CD4-positive, alpha-beta T cell treated with Interleukin-15 for 4 hours (primary cell): ENCODE measurements at places on chromosomes 6 and 20.

GRCh38 chr20:1657556-1658334 is at the start of gene SIRPG:
Gene SIRPG, minus strand, starts transcription at chr20:1657779. Its CDS starts 65 bp downstream, at chr20:1657714.
- peak; percentile 38 for DNase-seq

- DNase-seq, result no peak
Measured at GRCh38 chr20:57807401-57808263, 97.8 kb upstream of the PMEPA1 start.

GRCh38 chr6:33392595-33392948 is 949 bp downstream of the KIFC1 start:
- DNase-seq, result no peak

GRCh38 chr20:17619351-17620093 is 49.6 kb downstream of the DSTN start:
- no peak for DNase-seq

- DNase-seq, result no peak
Measured at GRCh38 chr6:133671376-133671775, 217.5 kb upstream of the TCF21 start.

GRCh38 chr6:11631008-11631407 is 93.5 kb downstream of the TMEM170B start:
- DNase-seq, result no peak

- DNase-seq, result no peak
Measured at GRCh38 chr20:42063141-42063540, 445.0 kb upstream of the CHD6 start.

DNA sequence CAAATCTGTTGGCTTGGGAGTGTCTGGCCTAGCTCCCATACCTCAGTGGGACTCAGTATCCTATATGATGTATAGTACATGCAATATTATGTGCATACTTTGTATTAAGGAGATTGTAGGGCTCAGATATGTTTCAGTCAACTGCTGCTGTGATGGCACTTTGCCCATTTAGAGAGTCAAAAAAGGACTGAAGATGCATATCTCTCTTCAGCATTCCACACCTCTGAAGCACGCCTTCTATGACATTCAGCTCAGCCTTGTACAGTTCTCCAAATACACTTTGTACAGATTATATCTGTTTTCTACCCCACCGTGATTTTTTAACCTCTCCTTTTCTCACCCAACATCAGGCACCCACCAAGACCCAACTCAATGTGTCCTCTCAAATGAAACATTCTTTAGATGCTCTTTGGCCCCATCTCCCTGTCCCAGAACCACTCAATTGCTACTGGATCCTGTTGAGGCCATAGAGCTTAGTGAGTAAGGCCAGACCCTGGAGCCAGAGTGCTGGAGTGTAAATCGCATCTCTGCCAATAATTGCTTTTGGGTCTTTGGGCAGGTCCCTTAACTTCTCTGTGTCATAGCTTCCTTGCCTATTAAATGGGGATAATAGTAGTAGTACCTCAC is 15.6 kb downstream of the ENPP1 start:
- DNase-seq, result no peak

DNA sequence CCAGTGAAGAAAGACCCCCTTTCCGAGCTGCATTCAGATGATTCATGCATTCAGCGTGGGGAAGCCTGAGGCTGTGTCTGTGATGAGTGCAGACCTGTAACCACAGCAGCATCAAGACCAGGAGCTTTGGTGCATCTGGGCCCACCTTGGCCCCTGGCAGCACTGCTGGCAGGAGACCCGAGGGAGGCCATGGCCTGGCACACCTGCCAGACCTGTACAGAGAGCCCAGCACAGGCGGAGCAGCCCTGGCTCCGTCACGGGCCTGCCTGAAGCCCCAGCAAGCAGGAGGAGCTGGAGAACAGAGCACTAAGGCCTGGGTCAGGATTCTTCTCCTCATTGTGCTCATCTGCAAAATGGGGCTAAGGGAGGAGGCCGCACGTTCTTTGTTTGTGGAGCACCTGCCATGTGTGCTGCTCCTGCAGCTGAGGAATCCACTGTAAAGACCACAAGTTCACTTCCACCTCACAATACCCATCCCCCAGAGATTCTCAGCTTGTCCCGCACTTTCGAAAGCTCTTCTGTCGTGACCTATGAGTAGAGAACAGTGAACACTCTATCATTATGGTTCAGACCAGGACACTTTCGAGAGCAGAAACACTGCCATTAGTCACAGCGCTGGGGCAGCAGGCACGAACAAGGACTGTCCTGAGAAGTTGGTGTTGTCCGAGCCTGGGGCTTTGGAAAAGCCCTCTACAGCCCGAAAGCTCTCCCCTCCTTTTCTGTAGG is 144.4 kb upstream of the CST7 start:
- no peak for DNase-seq

DNA sequence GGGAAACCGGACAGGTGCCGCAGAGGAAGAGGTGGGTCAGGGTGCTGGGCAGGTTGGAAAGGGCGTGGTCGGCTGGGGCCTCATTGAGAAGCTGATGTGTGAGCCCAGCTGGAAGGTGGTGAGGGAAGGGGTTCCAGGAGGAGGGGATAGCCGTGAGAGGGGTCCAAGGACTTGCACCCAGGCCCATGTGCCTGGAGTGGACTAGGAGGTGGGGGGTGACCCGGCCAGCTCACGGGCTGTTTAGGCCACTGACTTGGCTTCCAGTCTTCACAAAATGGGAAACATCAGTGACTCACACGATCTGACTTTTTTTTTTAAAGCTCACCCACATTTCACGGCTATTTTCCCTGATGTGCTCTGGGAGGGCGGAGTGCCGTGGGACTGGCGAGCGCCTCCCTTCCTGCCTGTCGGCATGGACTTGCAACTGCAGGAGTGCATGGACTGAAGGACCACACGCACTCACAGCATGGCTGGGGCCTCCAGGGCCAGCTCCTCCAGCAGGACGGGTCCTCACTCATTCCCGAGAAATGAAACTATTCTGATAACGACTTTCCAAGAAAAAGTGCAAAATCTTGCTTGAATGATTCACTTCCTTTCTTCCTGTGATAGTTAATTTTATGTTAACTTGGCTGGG is 13.5 kb upstream of the PDE10A start:
- DNase-seq, result no peak

- DNase-seq, result no peak
Measured at GRCh38 chr6:63447134-63447533, 125.1 kb upstream of the LOC128125822 start.

- DNase-seq, result no peak
Measured at GRCh38 chr6:82954937-82955577, 110.6 kb downstream of the UBE3D start.

DNA sequence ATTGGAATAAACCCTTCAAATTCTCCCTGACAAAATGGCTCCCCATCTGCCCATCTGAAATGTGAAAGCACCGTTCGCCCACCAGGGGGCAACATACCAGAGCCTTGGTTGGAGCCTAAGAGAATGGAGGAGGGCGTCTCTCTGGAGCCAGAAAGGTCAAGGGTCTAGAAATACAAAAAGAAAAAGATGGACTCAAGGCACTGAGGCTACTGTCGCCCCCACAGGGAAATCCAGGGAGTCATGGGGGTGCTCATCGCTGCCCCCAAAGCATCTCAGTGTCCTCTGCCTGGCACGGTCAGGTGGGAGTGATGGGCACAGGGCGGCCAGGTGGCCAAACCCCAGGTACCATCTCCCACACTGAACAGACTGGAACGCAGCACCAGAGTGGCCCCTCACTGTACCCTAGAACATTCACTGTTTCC is 136.3 kb downstream of the ZMYND8 start:
- peak; percentile 30 for DNase-seq

DNA sequence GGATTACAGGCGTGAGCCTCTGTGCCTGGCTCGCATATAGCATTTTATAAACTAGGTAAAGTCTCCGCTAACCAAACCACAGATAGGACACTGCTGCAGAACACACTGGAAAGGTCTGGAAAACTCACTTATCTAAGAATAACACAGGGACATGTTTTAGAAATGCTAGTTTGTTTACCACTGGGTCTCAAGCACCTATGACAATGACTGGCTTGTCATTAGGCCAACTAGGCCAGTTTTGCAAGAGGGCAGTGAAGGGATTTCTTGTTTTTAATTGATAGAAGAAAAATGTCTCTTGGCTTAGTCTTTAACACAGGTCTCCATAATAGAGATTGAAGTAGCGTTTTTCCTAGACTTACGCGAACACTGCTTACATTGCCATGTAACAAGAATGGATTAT is 201.4 kb downstream of the TMEM242 start:
- DNase-seq, result no peak

DNA sequence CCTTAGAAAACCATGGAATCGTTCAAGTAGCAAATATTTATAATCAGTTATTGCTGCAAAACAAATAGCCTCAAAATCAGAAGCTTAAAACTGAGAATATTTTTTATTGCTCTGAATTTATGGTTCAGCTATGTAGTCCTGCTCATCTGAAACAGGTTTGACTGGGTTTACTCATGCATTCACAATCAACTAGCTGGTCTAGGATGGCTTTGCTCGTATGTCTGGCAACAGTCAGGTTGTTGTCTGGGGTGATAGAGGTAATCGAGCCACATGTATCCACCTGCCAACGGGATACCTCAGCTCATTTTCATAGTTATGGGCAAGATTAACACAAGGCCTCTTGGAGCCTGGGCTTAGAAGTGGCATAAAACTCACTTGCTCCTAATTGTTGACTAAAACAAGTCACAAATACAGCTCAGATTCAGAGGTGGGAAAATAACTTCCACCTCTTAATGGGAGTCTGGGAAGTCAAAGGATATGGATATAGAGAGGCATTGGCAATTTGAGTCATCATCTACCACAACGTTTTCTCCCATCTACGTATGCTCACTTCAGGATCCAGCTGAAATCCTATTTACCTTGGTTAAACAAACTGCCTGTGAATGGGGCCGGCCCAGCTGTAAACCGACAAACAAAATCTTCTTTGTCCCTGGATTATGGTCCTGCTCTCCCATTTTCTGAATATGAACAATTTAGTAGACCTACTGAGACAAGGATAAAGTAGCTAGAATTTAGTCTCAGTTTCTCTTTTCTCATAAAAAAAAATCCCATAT is 54.5 kb upstream of the TENT5A start:
- DNase-seq, result no peak

- peak; percentile 73 for DNase-seq
Measured at GRCh38 chr6:149032599-149033405, 284.7 kb upstream of the TAB2 start.

GRCh38 chr20:10665027-10665561 is 8.7 kb downstream of the JAG1 start:
- no peak for DNase-seq

GRCh38 chr6:25232479-25232878 is 46.7 kb upstream of the CARMIL1 start:
- DNase-seq, result no peak

- DNase-seq, result no peak
Measured at GRCh38 chr20:8787090-8787489, 281.8 kb upstream of the PLCB4 start.

DNA sequence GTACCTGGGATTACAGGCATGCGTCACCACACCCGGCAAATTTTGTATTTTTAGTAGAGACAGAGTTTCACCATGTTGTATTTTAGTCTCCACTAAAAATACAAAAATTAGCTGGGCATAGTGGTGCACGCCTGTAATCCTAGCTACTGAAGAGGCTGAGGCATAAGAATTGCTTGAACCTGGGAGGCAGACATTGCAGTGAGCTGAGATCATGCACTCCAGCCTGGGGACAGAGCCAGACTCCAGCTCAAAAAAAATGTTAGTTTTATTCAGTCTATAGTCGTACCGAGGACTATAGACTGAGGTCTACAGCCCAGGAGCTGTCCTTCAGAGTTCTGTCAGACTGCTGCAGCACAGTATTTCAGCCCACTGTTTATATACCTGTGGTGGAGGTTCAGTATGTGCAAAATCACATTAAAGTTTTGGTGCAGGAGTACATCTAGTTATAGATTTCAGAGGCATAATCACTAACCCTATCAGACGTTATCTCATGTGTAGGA is 3.6 kb upstream of the CASP8AP2 start:
- DNase-seq, result no peak

- DNase-seq, result no peak
Measured at GRCh38 chr6:146110990-146111389, 82.1 kb downstream of the GRM1 start.

- no peak for DNase-seq
Measured at GRCh38 chr20:61901392-61902220, 164.1 kb downstream of the TAF4 start.

DNA sequence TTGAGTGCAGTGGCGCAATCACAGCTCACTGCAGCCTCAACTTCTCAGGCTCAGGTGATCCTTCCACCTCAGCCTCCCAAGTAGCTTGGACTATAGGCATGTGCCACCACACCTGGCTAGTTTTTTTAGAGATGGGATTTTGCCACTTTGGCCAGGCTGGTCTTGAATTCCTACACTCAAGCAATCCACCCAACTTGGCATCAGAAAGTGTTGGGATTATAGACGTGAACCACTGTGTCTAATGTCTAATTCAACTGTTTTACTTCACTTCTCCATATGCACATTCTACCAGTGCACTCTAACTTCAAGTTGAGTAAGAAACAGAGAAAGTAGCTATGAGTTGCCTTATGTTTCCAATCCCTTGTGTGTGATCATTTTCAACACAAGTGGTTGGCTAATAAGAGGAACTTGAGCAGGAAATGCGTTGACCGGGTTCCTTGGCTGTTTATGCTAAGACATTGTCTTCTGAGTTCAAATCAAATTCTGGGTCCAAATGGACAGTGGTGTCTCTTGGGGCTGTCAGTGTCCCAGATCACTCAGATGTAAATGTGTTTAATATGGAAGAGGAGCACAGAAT is 23.9 kb downstream of the ZNF337 start:
- no peak for DNase-seq

DNA sequence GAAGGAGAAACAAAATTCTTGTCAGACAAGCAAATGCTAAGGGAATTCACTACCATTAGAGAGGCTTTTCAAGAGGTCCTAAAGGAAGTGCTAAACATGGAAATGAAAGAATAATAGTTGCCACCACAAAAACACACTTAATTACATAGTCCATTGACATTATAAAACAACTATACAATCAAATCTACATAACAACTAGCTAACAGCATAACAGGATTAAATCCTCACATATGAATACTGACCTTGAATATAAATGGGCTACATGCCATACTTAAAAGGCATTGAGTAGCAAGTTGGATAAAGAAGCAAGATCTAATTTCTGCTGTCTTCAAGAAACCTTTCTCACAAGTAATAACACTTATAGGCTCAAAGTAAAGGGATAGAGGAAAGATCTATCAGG is 811.5 kb upstream of the CITED2 start:
- DNase-seq, result no peak

- DNase-seq, result no peak
Measured at GRCh38 chr6:145744619-145745018, 9.3 kb upstream of the EPM2A start.

DNA sequence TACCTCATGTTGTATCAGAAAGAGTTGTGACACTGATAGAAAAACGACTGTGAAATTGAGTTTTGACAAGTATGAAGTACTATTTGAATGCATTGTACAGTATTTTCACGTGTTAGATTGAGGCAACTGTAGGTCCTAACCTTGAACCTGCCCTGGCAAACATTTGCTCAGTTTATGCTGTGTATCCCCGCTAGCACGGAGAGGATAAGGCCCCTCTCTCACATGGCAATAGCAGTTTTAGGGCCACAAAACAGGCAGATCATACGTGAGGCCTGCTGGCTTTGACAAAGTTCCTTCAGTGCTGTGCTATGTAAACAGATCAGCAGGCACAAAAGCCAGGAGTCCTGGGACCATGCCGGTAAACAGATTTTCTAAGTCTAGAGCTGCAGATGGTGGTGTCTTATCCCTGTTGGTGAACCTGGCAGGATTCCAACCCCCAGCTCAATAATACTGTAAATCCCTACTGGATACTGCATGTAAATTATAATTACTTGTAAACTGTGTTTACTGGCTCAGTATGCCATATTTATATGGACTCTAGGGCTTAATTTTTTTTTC is 23.8 kb upstream of the FAM217A start:
- DNase-seq, result no peak
